ENCODE measurements at places on chromosomes 2 and 18.

DNA sequence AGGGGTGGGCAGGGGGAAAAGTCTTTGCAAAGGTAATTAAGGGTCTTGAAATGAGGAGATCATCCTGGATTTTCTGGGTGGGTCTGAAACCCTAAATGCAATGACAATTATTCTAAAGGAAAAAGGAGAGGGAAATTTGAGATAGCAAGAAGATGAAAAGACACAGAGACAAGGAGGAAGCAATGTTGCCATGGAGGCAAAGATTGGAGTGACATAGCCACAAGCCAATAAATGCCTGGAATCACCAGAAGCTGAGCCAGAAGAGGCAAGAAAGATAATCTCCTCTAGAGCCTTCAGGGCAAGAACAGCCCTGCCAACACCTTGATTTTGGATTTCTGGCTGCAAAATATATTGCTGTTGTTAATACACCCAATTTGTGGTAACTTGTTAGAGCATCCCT, 1246.3 kb upstream of the PIK3C3 start:
- DNase-seq, result no peak

DNA sequence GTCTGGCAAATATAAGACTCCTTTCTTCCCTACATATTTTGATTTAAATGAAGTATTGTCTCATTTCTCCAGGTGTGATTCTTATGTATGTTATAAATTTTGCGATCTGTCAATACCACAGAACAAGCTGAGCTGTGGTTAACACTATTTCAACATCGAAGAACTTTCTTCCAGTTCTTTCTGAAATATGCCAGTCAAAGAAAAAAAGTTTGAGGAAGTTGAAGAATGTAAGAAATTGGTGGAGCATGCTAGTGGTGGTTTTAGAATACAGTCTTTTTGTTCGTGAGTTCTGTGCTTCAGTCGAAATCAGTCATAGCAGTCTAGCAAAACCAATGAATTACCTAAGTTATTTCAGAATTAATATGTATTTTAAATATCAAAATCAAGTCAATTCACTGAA, 8.6 kb upstream of the COBLL1 start:
- DNase-seq, result no peak

GRCh38 chr2:45892757-45893156, 241.3 kb downstream of the PRKCE start:
- no peak for DNase-seq

- DNase-seq, result no peak
Measured at GRCh38 chr2:30293303-30293921, 62.1 kb downstream of the LBH start.

DNA sequence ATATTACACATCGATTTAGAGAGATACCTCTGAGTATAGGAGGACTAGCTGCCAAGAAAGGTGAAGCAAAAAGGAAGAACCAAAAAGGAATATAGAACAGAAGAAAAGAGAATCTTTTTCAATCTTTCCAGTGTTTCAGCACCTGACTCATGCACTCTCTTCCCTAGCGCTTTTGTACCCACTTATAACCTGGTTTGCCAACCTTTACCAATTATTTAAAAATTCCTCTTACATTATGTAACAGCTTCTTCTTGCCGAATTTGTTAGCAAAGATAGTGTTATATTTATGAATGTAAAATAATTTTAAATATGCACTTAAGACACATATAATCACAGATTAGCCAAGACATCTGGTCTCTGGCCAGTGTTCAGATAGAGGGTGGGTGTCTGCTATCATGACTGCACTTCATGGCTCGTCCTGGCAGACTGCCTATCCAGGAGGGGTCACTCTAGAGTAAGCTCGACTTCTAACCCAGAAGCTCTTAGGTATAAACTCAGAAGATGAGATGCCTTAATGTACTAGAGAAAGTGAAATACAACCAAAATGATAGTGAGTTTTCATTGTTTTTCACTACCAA, 122.9 kb downstream of the ATAD2B start:
- DNase-seq, result no peak

DNA sequence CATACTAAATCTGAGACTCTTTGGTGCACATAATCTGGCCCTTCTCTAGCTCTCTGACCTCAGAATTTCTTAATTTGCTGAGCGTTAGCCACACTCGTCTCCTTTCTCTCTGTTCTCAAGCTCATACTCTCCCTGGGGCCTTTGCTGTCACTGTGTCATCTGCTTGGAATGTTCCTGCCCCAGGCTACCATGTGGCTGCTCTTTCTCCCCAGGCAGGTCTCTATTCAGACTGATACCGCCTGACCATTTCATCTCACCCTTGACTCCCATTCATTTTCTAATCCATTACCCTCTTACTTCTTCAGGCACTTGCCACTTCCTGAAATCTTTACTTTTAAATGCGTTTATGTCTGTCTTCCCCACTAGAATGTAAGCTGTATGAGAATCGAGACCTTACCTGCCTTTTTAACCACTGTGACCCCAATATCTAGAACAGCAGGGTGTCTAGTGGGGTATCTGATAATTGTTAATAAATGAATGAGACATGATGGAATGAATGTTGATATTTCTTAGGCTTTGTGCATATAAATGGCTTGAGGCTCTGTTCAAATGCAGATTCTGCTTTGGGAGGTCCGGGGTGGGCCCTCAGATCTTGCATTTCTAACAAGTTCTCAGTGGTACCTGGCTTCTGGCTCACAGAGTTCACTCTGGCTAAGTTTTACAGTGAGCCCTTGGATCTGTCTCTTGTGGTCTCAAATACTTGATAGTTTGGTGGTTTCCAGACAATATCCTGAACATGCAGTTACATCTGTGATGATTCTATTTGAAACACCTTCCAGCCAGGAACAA, 89.9 kb upstream of the EPC2 start:
- DNase-seq, result no peak

GRCh38 chr2:113012436-113013335, 7.4 kb downstream of the IL36A start:
- no peak for DNase-seq

All from activated naive CD8-positive, alpha-beta T cell treated with anti-CD3 and anti-CD28 coated beads, Interleukin-2, amount 50 U/mL, for 16 hours (primary cell).